ENCODE measurements at places on chromosomes 4 and X.

GRCh38 chr4:38111717-38112116 is 151.5 kb downstream of the PTTG2 start:
- no peak for DNase-seq

DNA sequence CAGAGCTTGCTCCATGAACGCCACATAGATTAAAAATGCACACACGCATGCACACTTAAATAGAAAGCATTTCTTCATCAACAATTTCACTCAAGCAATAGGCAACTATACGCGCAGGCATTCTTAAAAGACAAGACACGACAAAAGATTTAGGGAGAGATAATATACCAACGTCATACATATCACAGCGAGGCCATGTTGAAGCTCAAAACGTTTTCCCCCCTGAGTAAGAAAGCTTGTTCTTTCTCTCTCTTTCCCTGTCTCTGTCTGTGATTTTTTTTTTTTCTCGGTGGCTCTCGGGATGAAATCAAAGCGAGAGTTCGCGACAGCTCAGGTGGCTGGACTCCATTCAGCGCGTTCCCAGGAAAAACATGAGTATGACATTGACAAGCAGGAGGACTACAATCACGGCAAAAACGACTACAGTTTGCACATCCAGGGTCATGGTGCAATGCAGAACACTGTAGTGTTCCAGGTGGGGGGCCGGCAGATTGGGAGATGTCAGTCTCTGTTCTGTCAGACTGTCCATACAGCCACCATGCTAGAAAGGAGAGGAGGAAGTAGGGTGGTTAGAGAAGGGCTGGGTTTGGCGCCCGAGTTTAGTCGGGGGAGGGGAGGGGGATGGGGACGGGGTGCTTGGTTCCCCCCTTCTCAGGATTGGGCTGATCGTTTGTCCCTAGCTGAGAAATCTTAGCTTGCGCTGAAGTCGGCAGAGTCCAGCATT is 30.7 kb downstream of the ARHGEF9 start:
- DNase-seq: no peak

GRCh38 chrX:17553469-17553868 is 178.5 kb downstream of the NHS start:
- DNase-seq: no peak

DNA sequence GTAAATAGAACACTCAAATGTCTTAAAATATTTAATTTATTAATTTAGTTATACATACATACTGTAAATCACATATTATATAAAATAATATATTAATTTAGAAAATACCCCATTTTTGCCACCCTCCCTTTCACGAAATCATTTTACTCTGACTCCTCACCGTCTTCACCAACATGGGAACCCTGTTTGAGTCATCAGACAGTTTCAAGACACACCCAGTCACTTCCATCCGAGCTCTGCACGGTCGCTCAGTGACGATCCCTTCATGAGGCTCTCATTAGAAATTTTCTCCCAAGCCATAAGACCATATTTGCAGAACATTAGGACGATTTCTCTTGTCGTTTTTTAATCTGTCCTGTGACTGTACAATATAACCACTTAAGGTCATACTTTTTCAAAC is 14.5 kb downstream of the ZNF275 start:
- DNase-seq: no peak

DNA sequence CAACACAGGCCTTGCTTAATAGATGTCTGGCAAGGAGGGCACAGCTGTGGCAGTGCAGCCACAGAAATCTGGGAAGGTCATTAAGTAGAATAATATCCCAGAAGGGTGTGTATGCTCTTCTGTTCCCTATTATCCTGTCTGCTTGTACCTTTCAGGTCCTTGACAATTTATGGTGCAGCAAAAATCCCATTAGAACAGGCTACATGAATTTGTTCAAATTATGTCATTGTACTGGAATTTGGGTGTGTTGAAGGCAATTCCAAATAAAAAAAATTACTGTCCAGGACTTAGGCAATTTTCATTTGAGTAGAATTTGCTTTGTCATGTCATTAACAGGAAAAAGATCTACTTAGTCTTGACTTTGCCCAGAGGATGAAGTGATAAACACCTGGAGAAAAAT is 192.1 kb downstream of the IDS start:
- no peak for DNase-seq

GRCh38 chrX:12824944-12825343 is 33.7 kb downstream of the PRPS2 start:
- no peak for DNase-seq

GRCh38 chr4:110201502-110201901 is 3.1 kb upstream of the ELOVL6 start:
- no peak for DNase-seq

- no peak for DNase-seq
Measured at GRCh38 chr4:159149666-159150065, 46.8 kb downstream of the RAPGEF2 start.

- DNase-seq: no peak
Measured at GRCh38 chr4:77169481-77169880, 12.5 kb downstream of the CCNG2 start.

DNA sequence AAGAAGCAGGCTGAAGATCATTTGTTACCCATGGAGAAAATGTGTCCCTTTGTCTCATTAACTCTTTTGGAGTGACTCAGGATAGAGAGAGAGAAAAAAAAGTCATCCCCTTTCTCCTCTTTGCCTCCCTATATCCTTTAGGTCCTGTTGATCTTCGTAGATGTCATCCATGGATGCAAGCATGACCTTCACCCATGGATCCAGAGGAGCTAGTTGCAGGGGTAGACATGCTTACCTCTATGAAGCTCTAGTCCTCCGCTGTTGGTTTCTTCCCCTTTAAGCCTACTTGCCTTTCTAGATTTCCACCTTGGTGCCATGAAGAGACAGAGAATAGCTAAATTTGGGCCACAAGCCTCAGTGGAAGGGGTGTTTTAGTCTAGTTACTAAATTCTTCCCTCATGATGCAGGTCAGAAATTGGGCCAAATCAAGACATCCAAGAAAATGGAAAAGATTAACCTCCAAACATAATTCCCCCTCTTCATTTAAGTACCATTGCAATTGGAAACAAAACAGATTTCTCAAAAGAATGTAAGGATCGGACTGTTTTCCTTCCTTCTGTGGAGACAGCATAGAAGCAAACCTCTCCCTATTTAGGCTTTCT is 178.4 kb downstream of the TECRL start:
- DNase-seq: no peak

DNA sequence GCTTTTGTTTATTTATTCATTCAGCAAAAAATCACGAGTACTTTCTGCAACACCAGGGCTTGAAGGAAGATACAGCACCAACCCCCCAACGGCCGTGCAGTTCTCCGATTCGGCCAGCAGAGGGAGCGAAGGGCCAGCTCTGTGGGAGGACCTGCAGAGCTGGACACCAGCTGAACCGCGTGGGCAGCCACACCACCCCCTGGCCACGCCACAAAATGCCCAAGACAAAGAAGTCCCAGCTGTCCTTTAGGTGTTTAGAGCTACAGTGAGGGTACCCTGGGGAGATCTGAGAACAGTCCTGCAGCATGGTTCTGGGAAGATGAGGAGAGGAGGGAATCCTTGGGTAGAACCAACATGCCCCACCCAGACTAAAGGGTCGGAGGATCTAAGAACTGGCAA is 83.1 kb downstream of the RELL1 start:
- no peak for DNase-seq

DNA sequence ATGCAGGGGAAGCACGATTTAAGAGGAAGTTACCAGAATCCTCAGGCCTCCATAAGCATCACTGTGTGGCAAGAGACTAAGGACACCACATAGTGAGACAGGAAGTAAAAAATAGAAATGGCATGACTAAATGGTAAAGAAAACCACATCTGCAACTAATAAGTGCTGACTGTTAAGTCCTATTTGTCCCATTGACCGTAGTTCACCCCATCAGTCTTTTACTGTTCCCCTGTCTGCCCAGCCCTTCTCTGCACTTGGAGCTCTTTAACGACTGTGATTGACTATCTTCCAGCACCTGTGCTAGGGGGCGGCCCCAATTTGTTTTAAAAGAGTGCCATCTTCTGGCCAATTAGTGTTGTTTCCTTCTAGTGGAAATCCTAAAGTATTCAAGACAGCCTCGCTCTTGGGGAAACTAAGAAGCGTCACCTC is 94.2 kb downstream of the MAOA start:
- DNase-seq: no peak

- DNase-seq: no peak
Measured at GRCh38 chr4:82851885-82852750, 38.8 kb downstream of the SEC31A start.

DNA sequence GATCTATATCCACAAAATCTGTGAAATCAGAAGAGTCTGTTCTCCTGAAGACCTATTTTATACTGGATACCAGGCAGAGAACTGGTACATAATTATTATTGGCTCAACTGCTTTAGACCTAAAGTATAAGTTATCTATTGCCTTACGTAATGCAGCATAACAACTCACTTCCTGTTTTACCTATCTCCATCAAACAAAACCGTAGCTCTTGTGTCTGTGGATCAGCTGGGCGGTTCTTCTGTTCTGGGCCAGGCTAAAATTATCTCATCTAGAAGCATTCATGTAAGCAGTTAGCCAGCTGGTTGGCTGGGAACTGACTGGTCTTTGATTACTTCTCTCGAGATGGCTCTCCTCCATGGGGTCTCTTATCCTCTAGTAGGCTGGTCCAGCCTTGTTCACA is 57.8 kb downstream of the PPP1R2C start:
- no peak for DNase-seq

DNA sequence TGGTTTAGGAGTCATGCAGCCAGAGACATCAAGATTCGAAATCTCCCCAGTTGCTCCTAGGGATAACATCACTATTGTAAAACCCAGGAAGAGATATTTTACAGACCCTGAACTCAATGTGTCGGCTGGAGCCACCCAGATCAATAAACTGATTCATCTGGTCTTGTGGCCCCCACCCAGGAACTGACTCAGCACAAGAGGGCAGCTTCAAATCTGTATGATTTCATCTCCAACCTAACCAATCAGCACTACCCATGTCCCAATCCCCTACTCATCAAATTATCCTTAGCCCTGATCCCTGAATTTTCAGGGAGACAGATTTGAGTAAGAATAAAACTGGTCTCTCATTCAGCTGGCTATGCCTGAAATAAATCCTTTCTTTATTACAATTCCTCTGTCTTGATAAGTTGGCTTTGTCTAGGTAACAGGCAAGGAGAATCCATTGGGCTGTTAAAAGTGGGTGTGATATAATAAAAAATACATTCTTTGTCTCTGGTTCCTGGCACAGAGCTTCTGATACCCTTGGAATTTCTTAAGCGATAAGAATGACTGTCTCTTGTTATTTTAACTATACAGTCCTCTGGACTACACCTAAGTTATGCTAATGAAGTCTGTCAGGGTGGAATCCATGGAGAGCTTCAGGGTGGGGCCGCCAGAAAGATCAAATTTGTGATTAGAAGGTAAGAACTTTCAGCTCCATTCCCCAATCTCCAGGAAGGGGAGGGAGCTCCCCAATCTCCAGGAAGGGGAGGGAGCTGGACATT is 44.3 kb upstream of the TNIP3 start:
- no peak for DNase-seq

DNA sequence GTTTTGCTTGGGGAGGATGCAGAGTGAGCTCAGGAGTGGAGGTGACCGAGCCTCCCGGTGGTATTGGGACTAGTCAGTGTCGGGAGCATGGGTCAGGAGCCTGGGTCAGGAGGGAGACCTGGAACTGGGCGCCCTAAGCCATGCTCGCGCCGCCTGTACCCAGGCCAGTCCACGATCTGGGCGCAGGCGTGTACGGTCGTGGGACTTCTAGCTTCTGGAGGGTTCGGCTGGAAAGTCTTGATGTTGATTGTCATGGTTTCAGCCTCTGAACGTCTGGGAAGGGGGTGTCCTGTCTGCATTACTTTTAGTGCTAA is 244 bp downstream of the EIF2S3 start:
- DNase-seq: no peak

DNA sequence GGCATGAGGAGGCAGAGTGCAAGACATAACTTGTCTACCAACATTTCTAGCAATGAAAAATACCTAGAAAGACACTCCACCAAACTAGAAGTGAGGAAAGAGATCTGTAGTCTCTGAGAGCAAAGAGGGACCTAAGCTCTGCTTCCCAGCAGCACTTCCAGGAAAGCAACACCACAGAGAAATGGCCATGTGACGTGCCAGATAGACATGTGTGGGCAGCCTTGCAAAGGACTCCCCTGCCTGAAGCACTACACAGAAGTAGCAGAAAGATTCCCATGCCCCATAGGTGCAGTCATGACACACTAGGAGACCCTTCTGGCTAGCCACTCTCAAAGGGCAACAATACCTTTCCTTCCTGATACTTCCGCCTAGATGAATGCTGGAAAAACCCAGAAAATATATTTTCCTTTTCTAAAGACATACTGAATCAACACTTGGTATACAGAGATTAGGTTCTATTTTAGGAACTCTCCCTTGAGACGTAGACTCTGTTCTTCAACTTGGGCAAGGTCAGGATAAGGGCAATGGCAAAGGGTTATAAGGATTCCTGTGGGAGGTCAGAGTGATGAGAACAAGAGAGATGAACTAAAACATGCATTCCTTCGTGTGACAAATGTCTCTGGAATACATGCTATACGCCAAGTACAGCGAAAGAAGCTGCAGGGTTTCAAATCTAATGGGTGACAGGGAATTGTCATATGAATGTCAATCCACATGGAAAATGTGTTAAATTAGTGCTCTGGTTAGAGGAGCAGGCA is 187.5 kb upstream of the ETNPPL start:
- DNase-seq: no peak

DNA sequence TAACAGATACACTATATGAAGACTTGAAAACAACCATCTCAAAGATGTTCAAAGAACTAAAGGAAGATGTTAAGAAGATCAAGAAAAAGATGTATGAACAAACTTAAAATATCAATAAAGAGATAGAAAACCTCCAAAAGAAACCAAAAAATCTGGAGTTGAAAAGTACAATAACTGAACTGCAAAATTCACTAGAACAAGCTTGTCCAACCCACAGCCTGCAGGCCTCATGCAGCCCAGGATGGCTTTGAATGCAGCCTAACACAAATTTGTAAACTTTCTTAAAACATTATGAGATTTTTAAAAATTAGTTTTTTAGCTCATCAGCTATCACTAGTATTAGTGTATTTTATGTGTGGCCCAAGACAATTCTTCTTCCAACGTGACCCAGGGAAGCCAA is 77.0 kb upstream of the DCTD start:
- no peak for DNase-seq

- no peak for DNase-seq
Measured at GRCh38 chr4:28250646-28251045, 1390.0 kb downstream of the STIM2 start.

- DNase-seq: no peak
Measured at GRCh38 chrX:45980726-45981125, 564.5 kb downstream of the ZNF674 start.

GRCh38 chr4:88964450-88964849 is 92.5 kb downstream of the FAM13A start:
- no peak for DNase-seq

Measured in vagina (tissue), 2 donors.